ENCODE measurements at places on chromosomes 2 and 18.

- DNase-seq, result no peak
These were observed 218.9 kb upstream of the TANK start for GRCh38 chr2:160941290-160941846.

- no peak for DNase-seq
These were observed 295.4 kb upstream of the CRIM1 start for GRCh38 chr2:36060133-36060532.

- DNase-seq, result no peak
These were observed 555.2 kb downstream of the DCDC2C start for GRCh38 chr2:4258563-4258962.

GRCh38 chr2:192161656-192162290 lies 33.0 kb downstream of the TMEFF2 start:
- DNase-seq, result no peak

GRCh38 chr18:5895299-5895875 lies at the start of gene TMEM200C:
TSS of gene TMEM200C (minus strand) at chr18:5895522. CDS start at chr18:5892063, 3,459 bp downstream.
- no peak for DNase-seq

DNA sequence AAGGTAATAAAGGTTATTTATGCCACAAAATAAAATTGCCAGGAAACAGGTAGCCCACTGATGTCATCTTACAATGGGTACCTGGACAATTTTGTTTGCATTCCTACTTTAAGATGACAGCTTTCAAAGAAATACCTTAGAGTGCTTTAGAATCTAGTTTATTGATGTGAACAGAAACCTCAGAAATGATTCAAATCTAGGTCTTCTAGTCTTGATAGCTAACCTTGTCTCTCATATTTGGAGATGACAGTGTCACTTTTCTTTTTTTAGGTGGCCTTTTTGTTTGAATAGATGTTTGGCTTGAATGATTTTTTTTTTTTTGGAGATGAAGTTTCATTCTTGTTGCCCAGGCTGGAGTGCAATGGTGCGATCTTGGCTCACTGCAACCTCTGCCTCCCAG lies 69.1 kb downstream of the PIK3C3 start:
- no peak for DNase-seq

- DNase-seq, result no peak
These were observed 21.6 kb upstream of the ZNF521 start for GRCh38 chr18:25373432-25374179.

GRCh38 chr2:70087702-70088597 lies 673 bp downstream of the PCBP1 start:
- peak; percentile 84 for DNase-seq

Data from DMS 273 treated with DMSO at 0.1 percent for 48 hours (cell line).